ENCODE measurements at places on chromosomes 3 and 15.

DNA sequence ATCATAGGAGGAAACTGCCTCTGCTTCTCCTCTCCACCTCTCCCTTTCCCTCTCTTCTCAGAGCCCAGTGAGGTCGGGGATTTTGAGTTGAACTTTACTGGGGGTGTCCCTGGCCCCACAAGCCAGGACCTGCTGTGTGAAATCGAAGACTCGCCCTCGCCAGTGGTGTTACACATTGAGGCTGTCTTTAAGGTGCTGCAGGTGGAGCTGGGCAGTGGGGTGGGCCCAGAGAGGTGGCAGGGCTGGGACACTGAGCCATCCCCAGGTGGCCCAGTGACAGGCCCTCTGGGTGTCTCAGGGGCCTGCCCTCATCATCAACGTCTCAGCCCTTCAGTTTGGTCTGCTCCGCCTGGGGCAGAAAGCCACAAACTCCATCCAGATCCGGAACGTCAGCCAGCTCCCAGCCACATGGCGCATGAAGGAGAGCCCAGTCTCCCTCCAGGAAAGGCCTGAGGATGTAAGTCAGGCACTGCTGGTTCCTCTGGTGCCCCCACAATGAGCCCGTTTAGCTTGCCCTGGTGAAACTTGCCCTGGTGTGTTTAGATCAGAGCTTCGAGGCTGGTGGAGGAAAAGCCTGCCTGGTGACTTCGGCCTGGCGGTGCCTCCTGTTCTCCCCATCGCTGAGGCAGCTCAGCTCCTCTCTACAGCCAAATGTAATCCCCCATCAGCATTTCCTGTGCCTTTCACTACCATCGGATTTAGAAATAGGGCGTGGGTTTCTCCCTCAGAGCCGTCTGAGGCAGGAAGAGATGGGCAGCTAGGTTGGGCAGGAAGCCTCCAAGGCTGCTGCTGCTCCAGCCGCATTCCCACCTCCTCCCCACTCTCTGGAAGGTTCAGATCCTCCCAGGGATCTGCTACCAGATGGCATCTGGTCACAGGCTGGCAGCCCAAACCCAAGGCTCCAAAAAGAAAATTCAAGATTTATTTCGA lies 39.2 kb downstream of the ACAA1 start:
- no peak for DNase-seq

DNA sequence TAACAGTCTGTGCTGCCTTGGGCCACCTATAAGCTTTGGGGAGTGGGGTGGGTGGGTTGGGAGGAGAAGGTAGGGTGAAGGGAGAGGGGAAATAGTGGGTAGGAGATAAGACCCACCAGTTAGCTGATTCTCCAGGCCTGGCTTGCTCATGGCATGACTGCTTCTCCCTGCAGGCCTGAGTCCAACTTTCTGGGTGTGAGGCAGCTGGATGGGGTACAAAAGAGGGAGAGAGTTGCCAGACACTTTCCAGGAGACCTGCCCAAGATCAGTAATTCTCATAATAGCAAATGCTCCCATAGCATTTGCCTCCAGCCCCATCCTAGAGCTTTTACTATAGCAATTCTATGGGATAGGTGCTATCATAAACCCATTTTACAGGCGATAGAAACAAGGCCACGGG lies 7.7 kb downstream of the CGNL1 start:
- DNase-seq: no peak

GRCh38 chr3:119702530-119703527 lies at the start of gene CFAP91:
CFAP91 (plus strand) TSS chr3:119703022; CDS start chr3:119703099, 77 bp downstream.
- DNase-seq: peak; percentile 67

GRCh38 chr15:41790756-41791546 lies 16.7 kb downstream of the MAPKBP1 start:
- DNase-seq: no peak

DNA sequence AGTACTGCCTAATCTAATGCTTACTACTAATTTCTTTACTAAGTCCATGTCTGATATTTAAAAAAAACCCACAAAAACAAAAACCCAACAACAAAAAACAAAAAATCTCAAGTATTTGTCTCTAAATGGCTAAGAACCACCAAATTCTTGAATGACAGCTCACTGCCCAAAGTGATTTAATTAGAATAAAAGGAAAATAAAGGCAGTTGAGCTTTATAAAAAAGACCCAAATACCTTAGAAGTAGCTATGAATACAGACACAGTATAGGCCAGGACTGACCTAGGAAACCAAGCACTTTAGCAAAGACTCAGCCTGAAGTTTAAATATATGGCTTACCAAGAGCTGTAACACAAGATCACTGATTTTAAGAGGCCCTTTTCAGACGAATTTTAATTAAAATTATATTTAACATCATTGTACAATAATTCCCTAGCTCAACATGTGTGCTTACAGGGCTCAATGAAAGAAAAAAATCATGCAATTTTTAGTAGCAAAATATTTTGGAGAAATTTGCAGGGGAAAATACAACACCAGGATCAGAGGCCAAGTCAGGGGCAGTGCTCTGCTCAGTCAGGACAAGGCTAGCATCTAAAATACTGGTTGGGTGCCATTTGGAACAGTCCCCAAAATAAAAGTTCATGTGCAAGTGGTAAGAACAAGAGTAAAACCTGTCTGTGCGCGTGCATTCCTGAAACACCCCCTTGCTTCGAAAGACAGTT lies 24.8 kb downstream of the UQCC5 start:
- no peak for DNase-seq

GRCh38 chr3:190346541-190346940 lies 24.3 kb upstream of the CLDN1 start:
- no peak for DNase-seq
